ENCODE measurements at places on chromosomes 16 and 17.

DNA sequence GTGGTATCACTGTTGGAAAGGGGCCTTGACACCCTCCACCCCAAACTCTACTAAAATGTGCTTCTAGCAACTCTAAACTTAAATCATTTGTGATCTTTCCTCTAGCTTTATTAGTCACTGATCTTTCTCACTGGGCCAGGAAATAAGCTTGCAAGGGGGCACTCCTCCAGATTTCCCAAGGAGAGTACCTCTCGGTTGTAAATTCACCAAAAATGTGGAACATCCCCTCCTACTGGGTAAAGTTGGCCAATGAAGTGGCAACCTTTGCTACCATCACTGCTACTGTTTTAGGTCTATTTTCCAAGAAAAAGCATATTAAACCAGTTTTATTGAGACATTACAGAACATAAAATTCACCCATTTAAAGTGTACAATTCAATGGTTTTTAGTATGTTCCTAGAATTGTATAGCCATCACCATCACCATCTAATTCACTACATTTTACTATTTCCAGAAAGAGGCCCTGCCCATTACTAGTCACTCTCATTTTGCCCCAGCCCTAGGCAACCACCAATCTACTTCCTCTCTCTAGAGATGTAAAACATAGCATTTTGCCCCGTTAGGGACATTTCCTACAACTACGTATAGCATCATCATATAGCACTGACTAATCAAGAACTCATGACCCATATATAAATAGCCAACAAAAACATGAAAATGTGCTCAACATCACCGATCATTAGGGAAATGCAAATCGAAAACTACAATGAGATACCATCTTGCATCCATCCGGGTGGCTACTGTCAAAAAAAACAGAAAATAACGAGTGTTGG, 44.6 kb upstream of the ADCY9 start:
- DNase-seq: no peak

- no peak for DNase-seq
Observed at GRCh38 chr16:17964196-17964595, 372.3 kb downstream of the NPIPA8 start.

DNA sequence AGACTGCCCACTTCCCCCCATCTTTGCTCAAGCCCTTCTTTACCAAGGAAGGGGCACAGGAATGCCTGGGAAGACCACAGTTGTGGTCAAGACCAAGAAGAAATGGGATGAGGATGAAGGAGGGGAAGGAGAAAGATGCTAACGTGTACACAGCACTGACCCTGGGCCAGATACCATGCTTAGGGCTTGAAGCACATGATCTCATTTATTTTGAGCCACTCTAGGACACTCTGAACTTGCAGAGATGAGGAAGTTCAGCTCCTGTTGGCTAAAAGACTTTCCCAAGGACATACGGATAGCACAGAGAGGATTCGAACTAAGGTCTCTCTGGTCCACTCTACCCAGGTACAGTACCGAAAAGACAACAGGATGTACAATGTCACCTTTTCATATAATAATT, 42.6 kb downstream of the PIK3R5 start:
- no peak for DNase-seq

GRCh38 chr16:70809392-70810060, 8.6 kb upstream of the VAC14 start:
- DNase-seq: no peak

DNA sequence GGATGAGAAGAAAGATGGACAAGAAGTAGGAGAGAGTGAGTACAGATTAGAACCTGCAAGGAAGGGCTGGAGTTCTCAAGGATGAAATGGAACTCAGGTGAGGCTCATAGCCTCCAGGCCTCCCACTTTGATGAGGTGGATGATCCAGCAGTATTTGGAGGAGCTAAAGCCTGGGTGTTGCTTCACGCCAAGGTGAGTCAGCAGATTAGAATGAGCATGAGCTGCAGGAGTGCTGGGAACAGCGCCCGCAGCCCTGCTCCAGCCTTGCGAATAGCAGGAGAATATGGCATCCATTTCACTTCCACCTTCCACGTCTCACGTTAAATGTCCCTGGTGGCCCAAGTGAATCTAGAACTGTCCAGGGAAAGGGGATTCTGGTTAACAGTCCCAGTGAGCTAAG, 94.4 kb upstream of the CPHXL start:
- no peak for DNase-seq

GRCh38 chr17:69547230-69547629, 132.7 kb downstream of the MAP2K6 start:
- no peak for DNase-seq

DNA sequence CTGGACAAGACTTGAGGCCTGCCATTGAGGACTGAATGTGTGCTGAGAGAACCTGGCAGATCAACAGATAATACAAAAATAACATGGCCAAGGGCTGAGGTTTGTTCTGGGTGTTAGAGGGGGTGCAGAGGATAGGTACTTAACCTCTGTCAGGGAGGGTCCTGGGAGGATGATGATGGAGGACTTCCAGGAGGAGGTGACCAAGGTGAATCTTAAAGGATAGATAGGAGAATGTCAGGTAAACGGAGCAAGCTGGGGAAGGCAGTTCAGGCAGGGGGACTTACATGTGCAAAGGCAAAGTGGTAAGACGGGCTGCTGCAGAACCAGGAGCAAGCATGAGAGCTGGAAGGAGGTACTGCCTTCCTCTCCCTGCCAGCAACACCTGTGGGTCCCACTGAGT, 119.8 kb upstream of the PLCG2 start:
- DNase-seq: no peak

DNA sequence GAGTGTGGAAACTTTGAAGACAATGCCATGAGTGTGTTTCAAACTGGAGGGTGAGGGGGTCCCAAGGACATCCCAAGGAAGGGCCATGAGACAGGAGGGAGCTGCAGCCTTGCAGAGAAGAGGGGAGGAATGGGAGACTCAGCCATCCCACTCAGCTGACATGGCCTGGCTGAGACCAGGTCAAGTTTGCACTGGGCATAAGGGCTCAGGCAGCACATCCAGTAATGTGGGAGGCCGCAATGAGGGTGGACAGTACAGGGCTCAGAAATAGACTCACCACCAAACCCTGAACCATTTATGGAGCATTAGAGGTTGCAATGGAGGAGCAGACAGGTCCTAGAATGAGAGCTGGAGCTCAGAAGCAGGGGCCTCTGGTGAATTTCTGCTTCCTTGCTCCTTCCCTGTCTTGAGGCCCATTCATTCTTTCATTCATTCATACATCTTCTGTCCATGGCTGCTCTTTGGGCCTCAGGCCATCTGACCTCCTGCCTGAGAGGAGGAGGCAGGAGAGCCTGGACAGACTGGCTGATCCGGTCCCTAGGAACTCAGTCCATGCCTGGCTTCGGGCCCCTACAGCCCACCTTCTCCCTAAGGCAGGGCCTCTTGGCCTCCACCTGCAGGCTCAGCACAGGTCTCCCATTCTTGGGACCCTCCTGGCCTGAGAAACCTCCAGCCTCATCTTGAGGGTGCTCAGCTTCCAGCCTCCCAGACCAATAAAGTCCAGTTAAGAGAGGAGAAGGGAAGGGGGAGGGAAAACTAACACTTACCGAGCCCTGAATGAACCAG, 70.5 kb upstream of the CDH5 start:
- DNase-seq: no peak

- no peak for DNase-seq
Observed at GRCh38 chr17:19345486-19346350, 16.8 kb downstream of the B9D1 start.

DNA sequence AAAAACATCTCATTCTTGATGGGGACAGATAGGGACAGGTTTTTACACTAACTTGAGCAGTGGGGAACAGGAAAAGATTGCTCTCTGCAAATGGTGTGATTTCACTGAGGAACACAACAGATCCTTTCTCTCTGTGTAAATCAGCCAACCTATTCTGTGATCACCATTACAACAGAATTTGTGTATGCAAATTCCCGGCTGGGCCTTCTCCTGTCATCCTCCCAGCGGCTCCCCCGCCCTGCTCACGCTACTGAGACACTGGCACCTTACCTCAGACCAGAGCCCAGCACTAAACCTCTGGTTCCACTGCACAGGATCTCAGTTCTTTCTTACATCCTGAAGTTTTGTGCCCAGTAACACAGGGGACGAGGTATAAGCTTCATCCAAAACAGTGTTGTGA, 97.0 kb upstream of the FA2H start:
- no peak for DNase-seq

- DNase-seq: no peak
Observed at GRCh38 chr17:63698381-63698885, 1.5 kb downstream of the LIMD2 start.

DNA sequence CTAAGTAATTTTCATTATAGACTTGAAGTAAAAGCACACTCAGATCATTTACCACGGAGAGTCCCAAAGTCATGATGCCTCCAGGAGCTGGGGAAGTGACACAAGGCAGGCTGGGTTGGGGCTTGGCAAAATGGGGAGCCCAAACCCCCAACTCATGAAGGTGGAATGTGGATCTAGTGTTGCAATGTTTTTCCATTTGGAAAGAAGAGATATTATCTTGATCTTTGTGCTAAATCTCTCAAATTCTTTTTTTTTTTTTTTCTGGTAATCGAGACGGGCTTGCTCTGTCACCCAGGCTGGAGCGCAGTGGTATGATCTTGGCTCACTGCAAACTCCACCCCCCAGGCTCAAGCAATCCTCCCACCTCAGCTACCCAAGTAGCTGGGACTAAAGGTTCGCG, 7.5 kb upstream of the KCNG4 start:
- DNase-seq: no peak

DNA sequence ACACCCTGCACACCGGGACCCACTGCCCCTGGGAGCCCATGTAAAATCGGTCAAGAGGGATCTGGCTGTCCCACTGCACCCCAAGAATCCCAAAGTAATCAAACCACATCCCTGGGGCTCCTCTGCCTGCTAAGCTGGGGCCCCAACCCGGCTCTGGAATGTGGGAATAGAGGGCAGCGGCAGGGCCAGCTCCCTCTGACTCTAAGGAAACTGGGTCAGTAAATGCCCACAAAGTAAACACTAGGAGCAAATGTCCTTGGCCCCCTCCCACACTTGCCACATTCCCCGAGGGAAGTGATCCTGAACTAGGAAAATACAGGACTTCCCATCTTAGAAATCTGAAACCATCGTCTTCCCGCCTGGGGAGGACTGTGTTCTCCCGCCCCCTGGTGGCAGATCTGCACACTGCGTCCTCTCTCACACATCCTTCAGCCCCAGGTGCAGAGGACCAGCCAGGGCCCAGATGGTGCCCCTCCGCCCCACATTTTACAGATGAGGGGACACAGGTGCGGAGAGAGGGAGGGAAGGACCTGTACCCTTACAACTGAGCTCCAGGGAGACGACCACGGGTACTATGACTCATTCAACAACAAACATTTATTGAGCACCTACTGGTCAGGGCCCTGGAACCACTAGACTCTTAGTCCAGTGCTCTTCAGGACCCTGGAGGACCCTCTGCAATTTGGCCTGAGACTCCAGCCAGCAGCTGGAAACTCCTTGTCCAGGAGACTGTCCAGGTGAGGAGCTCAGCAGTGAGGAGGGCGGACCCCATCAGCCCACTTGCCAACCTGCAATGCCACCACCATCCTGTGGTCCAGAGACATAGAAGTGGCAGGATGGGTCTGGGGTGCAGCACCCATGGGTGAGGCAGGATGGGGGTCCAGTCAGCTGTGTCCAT, 10.1 kb downstream of the P3H4 start:
- peak; percentile 63 for DNase-seq

GRCh38 chr17:1865252-1866037, 35.6 kb downstream of the RPA1 start:
- peak; percentile 4 for DNase-seq

- no peak for DNase-seq
Observed at GRCh38 chr16:79994418-79994817, 393.9 kb upstream of the MAF start.

GRCh38 chr17:34354637-34355036, 1.6 kb upstream of the CCL13 start:
- DNase-seq: peak; percentile 21

GRCh38 chr17:77817953-77818352, 140.6 kb upstream of the TNRC6C start:
- DNase-seq: no peak

Measured in fibroblast of lung (primary cell).